ENCODE measurements at places on chromosomes 11 and 22.

DNA sequence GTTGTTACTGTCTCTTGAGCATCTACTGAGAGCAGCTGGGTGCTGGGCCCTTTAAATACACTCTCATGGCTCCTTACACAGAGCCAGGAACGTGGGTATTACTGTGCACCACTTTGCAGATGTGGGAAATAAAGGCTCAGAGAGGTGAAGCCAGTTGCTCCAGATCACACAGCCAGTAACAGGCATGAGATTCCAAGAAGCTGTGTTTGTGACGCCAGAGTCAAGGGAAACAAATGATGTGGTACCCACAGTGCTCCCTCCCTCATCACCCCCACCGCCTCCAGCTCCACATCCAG, 1.4 kb upstream of the PRDM11 start:
- no peak for DNase-seq
- no peaks in the 10 kb centered on the region for H3K27me3 ChIP-seq
- H3K36me3 ChIP-seq, result no peaks in the 10 kb centered on the region
- H3K27ac ChIP-seq, result no peak overlapping the region

- no peak overlapping the region for H3K4me3 ChIP-seq
- H3K36me3 ChIP-seq, result no peaks in the 10 kb centered on the region
- no peak for DNase-seq
- no peaks in the 10 kb centered on the region for H3K27me3 ChIP-seq
- H3K4me1 ChIP-seq, result no peaks in the 10 kb centered on the region
Measured at GRCh38 chr11:18594999-18595749, 4.4 kb upstream of the MISFA start.

GRCh38 chr11:22624742-22625447, 728 bp downstream of the FANCF start:
- H3K27ac ChIP-seq, result peak overlapping the region; percentile 92
- no peaks in the 10 kb centered on the region for H3K27me3 ChIP-seq
- peak; percentile 64 for DNase-seq
- peak overlapping the region; percentile 93 for H3K4me3 ChIP-seq

GRCh38 chr11:17368551-17368950, 17.0 kb downstream of the NCR3LG1 start:
- no peak overlapping the region for H3K27ac ChIP-seq
- H3K27me3 ChIP-seq, result no peaks in the 10 kb centered on the region

GRCh38 chr22:39242595-39243438, 2.0 kb downstream of the PDGFB start:
- peak; percentile 68 for DNase-seq
- peak overlapping the region; percentile 93 for H3K27ac ChIP-seq
- H3K4me1 ChIP-seq, result peaks cover 30% of the 10 kb centered on the region

All from breast epithelium (tissue), 4 donors.